Fibroblast of lung (primary cell): ENCODE measurements at places on chromosomes 2 and 18. TPM values are rescaled to one million over a fixed set of nuclear protein-coding genes. Genes with fewer than 3 reads are reported as not detected.
A peak's percentile ranks its signal among the peaks of the same experiment; 100 is the strongest.

Gene PTRHD1
- total RNA-seq, result 23.6 and 29.9 TPM in 2 replicates

Gene EVX2
- total RNA-seq, result not detected in 2 replicates

Gene STAT4
- total RNA-seq, result 0.51 and 0.66 TPM in 2 replicates

GRCh38 chr2:79294994-79295393, 135.4 kb upstream of the REG3A start:
- no peak overlapping the region for H3K27ac ChIP-seq
- no peak overlapping the region for H3K4me3 ChIP-seq
- H3K36me3 ChIP-seq, result no peaks in the 10 kb centered on the region
- no peak for DNase-seq
- no peaks in the 10 kb centered on the region for H3K4me1 ChIP-seq

DNA sequence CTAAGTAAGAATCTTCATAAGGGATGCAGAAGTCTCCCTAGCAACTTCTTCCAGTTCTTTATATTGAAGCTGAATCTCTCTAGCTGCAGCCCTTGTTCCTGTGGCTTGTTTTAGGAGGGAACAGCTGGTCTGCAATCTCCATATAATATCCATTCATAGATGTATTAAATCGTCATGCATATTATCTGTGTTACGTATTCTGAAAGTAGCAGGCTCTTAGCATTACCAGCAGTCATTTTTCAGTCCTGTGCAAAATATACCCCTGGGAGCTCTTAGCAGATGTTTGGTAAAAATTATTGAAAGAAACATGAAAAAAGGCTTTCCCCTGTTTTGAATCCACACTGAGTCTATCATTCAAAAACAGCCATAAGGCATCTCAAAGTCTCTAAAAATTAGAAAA, 385.3 kb downstream of the IRS1 start:
- H3K4me1 ChIP-seq, result no peaks in the 10 kb centered on the region
- no peak for DNase-seq
- H3K27ac ChIP-seq, result no peak overlapping the region
- no peak overlapping the region for H3K4me3 ChIP-seq

- H3K36me3 ChIP-seq, result no peaks in the 10 kb centered on the region
- no peaks in the 10 kb centered on the region for H3K4me1 ChIP-seq
- DNase-seq, result no peak
- H3K4me3 ChIP-seq, result no peak overlapping the region
- H3K27ac ChIP-seq, result no peak overlapping the region
Measured at GRCh38 chr2:127627740-127628571, 18.0 kb upstream of the GPR17 start.

DNA sequence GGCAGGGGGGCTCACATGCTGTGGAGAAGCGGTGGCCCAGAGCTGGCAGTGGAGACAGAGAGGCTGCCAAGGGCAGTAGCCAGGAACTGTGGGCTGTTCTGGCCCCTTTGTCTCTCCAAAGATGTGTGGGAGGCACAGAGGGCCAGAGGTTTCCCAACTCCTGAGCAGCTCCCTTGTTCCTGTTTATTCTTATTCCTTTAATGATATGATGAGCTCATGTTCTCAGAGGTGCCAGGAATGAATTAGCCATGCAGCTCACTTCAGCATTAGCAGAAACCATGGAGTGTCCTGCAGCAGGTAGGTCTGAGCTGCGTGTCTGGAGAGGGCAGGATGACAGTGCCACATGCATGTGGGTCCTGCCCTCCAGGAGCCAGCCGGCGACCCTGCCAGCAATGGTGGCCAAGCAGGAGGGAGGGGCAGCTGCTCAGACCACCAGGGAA, 77.9 kb upstream of the FZD7 start:
- no peaks in the 10 kb centered on the region for H3K36me3 ChIP-seq
- peaks cover 9% of the 10 kb centered on the region for H3K27me3 ChIP-seq
- H3K27ac ChIP-seq, result no peak overlapping the region
- DNase-seq, result peak; percentile 40
- no peak overlapping the region for H3K4me3 ChIP-seq

GRCh38 chr2:227826563-227826962, 12.9 kb downstream of the CCL20 start:
- H3K27ac ChIP-seq, result no peak overlapping the region
- no peaks in the 10 kb centered on the region for H3K4me1 ChIP-seq
- no peak for DNase-seq
- H3K27me3 ChIP-seq, result no peaks in the 10 kb centered on the region
- no peaks in the 10 kb centered on the region for H3K36me3 ChIP-seq
- H3K4me3 ChIP-seq, result no peak overlapping the region

DNA sequence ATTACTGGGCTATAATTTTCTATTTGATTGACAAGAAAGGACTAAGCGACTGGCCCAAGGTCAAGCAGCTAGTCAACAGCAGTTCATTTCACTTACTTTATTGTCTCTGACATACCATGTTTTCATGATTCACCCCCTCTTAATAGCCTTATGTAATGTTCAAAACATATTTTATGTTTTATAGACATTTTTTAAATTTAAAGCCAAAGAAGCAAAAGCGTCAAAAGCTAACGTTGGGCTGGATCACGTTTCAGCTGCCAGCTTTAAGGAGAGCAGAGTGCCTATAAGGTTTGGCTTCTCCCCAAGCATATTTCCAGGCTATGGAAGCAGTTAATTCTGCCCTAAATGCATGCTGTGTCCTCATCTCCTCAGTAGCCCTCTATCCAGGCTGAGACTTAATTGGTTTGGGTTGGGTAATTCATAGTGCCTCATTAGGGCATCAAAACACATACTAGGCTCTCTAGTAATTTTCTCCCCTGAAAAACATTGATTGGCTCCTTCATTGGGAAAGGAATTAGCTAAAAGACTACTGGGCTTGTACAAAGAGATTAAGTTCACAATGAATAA, 94.8 kb upstream of the CREB1 start:
- no peaks in the 10 kb centered on the region for H3K36me3 ChIP-seq
- H3K27me3 ChIP-seq, result no peaks in the 10 kb centered on the region
- DNase-seq, result no peak

GRCh38 chr18:11980494-11981191, 664 bp upstream of the IMPA2 start:
- no peaks in the 10 kb centered on the region for H3K4me1 ChIP-seq
- DNase-seq, result peak; percentile 97
- H3K36me3 ChIP-seq, result no peaks in the 10 kb centered on the region
- no peaks in the 10 kb centered on the region for H3K27me3 ChIP-seq
- H3K27ac ChIP-seq, result peak overlapping the region; percentile 79

GRCh38 chr2:3154700-3155099, 222.9 kb downstream of the EIPR1 start:
- H3K4me1 ChIP-seq, result no peaks in the 10 kb centered on the region
- no peak for DNase-seq
- H3K36me3 ChIP-seq, result no peaks in the 10 kb centered on the region
- no peak overlapping the region for H3K4me3 ChIP-seq
- H3K27ac ChIP-seq, result no peak overlapping the region
- no peaks in the 10 kb centered on the region for H3K27me3 ChIP-seq

- no peaks in the 10 kb centered on the region for H3K4me1 ChIP-seq
- no peak overlapping the region for H3K4me3 ChIP-seq
- DNase-seq, result no peak
- H3K27me3 ChIP-seq, result peaks cover 88% of the 10 kb centered on the region
- H3K27ac ChIP-seq, result no peak overlapping the region
Measured at GRCh38 chr2:236169151-236169721, 1.1 kb upstream of the GBX2 start.

DNA sequence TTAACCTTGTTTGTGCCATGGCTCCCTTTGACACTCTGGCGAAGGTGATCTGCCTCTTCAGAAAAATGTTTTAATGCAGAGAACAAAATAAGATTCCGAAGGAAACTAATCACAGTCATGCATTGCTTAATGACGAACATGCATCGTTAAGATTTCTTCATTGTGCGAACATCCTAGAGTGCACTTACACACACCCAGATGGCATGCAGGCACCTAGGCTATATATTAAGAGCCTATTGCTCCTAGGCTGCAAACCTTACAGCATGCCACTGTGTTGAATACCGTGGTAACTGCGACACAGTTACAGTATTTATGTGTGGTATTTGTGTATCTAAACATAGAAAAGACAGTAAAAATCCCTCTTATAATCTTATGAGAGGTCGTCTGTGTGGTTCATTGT, 8.3 kb downstream of the ASAP2 start:
- H3K4me3 ChIP-seq, result no peak overlapping the region
- no peak for DNase-seq
- peaks cover 14% of the 10 kb centered on the region for H3K4me1 ChIP-seq
- H3K27ac ChIP-seq, result no peak overlapping the region

GRCh38 chr2:156116113-156116512, 216.4 kb downstream of the NR4A2 start:
- H3K4me1 ChIP-seq, result no peaks in the 10 kb centered on the region
- no peaks in the 10 kb centered on the region for H3K36me3 ChIP-seq
- DNase-seq, result no peak
- H3K4me3 ChIP-seq, result no peak overlapping the region
- H3K27ac ChIP-seq, result no peak overlapping the region
- H3K27me3 ChIP-seq, result no peaks in the 10 kb centered on the region

GRCh38 chr2:2704428-2705090, 373.5 kb upstream of the MYT1L start:
- no peaks in the 10 kb centered on the region for H3K36me3 ChIP-seq
- H3K4me3 ChIP-seq, result no peak overlapping the region
- no peaks in the 10 kb centered on the region for H3K27me3 ChIP-seq

DNA sequence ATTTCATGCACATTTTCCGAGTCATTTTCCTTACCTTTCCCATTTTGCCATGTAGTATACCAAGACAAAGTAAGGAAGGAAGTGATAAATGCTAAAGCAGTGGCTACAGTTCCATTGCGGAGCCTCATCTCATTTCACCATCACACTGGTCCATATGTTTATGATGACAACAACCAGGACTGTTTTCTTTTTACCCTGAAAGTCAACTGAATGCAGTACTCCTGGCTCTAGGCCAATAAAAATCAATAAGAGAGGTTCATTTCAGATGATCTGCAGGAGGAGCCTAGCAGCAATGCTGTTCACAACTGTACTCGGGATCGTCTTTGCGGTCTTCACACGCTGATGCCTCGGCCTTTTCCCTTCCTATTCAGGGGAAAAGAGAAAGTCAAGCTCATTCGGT, 4.7 kb downstream of the MGAT4A start:
- no peaks in the 10 kb centered on the region for H3K36me3 ChIP-seq
- H3K4me1 ChIP-seq, result peaks cover 2% of the 10 kb centered on the region
- peaks cover 9% of the 10 kb centered on the region for H3K27me3 ChIP-seq
- H3K27ac ChIP-seq, result no peak overlapping the region
- DNase-seq, result no peak
- no peak overlapping the region for H3K4me3 ChIP-seq

- peak; percentile 89 for DNase-seq
- no peaks in the 10 kb centered on the region for H3K27me3 ChIP-seq
- peak overlapping the region; percentile 7 for H3K27ac ChIP-seq
- H3K4me1 ChIP-seq, result peaks cover 6% of the 10 kb centered on the region
- H3K4me3 ChIP-seq, result no peak overlapping the region
Measured at GRCh38 chr2:177332026-177332991, 60.3 kb upstream of the AGPS start.

- H3K36me3 ChIP-seq, result no peaks in the 10 kb centered on the region
- no peak overlapping the region for H3K4me3 ChIP-seq
- no peaks in the 10 kb centered on the region for H3K4me1 ChIP-seq
- no peak overlapping the region for H3K27ac ChIP-seq
- peak; percentile 61 for DNase-seq
Measured at GRCh38 chr2:187689372-187689771, 135.1 kb upstream of the TFPI start.

GRCh38 chr18:63113899-63114565, 205.5 kb downstream of the BCL2 start:
- H3K36me3 ChIP-seq, result no peaks in the 10 kb centered on the region
- no peak overlapping the region for H3K4me3 ChIP-seq
- no peaks in the 10 kb centered on the region for H3K27me3 ChIP-seq
- no peaks in the 10 kb centered on the region for H3K4me1 ChIP-seq
- DNase-seq, result no peak

- no peak overlapping the region for H3K4me3 ChIP-seq
- H3K27ac ChIP-seq, result no peak overlapping the region
- H3K27me3 ChIP-seq, result no peaks in the 10 kb centered on the region
- peaks cover 9% of the 10 kb centered on the region for H3K36me3 ChIP-seq
- no peaks in the 10 kb centered on the region for H3K4me1 ChIP-seq
- DNase-seq, result no peak
Measured at GRCh38 chr2:69805887-69806286, 23.6 kb upstream of the GMCL1 start.

DNA sequence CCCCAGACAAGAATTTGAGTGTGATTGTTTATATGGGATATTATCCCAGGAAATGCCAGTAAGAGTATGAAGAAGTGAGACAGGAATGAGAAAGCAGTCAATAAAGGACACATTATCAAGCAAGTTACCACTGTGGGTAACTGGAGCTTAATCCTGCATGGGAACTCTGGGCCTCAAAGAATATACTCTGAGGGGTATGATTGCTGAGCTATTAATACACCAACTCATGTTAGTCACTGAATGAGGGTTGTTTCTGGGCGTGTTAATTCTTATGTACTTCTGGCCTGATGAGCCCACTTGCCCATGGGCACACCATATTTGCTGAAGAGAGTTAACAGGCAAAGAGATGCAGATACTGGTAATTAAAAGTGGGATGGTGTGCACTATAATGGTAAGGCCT, 26.6 kb upstream of the PAIP2B start:
- no peak overlapping the region for H3K4me3 ChIP-seq
- H3K27ac ChIP-seq, result no peak overlapping the region
- H3K27me3 ChIP-seq, result no peaks in the 10 kb centered on the region
- no peaks in the 10 kb centered on the region for H3K36me3 ChIP-seq
- H3K4me1 ChIP-seq, result no peaks in the 10 kb centered on the region

DNA sequence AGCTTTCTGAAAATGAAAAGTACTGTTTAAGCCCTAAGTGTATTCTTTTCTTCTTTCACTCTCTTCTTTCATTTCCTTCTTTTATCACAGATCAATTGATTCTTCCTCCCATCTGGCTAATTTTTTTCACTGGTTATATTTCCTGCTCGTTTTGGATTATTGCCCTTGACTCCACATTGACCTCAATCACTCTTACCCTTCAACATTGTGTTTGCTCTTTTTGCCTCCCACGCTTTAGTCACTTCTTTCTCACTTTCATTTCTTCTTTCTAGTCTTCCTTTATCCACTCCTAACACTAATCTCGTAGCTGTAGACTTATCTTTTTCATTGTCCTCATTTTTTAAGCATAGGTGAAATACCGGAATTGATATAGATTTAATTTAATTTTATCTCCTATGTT, 320.3 kb upstream of the VRK2 start:
- no peaks in the 10 kb centered on the region for H3K36me3 ChIP-seq
- no peaks in the 10 kb centered on the region for H3K27me3 ChIP-seq
- H3K27ac ChIP-seq, result no peak overlapping the region
- H3K4me1 ChIP-seq, result no peaks in the 10 kb centered on the region
- no peak for DNase-seq

- no peaks in the 10 kb centered on the region for H3K27me3 ChIP-seq
- no peak overlapping the region for H3K27ac ChIP-seq
- no peaks in the 10 kb centered on the region for H3K4me1 ChIP-seq
- peak; percentile 57 for DNase-seq
- H3K36me3 ChIP-seq, result no peaks in the 10 kb centered on the region
Measured at GRCh38 chr2:103161456-103162289, 399.8 kb downstream of the TMEM182 start.

- no peak overlapping the region for H3K4me3 ChIP-seq
- no peaks in the 10 kb centered on the region for H3K27me3 ChIP-seq
- H3K27ac ChIP-seq, result no peak overlapping the region
- DNase-seq, result no peak
- H3K36me3 ChIP-seq, result no peaks in the 10 kb centered on the region
Measured at GRCh38 chr18:66109981-66110380, 359.2 kb downstream of the CDH7 start.

- H3K4me1 ChIP-seq, result no peaks in the 10 kb centered on the region
- H3K27me3 ChIP-seq, result no peaks in the 10 kb centered on the region
- no peak overlapping the region for H3K27ac ChIP-seq
- H3K36me3 ChIP-seq, result no peaks in the 10 kb centered on the region
- no peak for DNase-seq
Measured at GRCh38 chr2:186691900-186692299, 2.0 kb upstream of the FAM171B start.

- no peak overlapping the region for H3K4me3 ChIP-seq
- H3K36me3 ChIP-seq, result no peaks in the 10 kb centered on the region
- H3K27ac ChIP-seq, result no peak overlapping the region
- H3K27me3 ChIP-seq, result peaks cover 6% of the 10 kb centered on the region
- no peak for DNase-seq
Measured at GRCh38 chr2:217610401-217610814, 392.4 kb downstream of the TNS1 start.
